ENCODE measurements at places on chromosomes 13 and 19.

- DNase-seq, result no peak
These were observed 240.3 kb downstream of the LACC1 start for GRCh38 chr13:44120043-44120442.

- DNase-seq, result no peak
These were observed 395.8 kb upstream of the GPC6 start for GRCh38 chr13:92830821-92831220.

DNA sequence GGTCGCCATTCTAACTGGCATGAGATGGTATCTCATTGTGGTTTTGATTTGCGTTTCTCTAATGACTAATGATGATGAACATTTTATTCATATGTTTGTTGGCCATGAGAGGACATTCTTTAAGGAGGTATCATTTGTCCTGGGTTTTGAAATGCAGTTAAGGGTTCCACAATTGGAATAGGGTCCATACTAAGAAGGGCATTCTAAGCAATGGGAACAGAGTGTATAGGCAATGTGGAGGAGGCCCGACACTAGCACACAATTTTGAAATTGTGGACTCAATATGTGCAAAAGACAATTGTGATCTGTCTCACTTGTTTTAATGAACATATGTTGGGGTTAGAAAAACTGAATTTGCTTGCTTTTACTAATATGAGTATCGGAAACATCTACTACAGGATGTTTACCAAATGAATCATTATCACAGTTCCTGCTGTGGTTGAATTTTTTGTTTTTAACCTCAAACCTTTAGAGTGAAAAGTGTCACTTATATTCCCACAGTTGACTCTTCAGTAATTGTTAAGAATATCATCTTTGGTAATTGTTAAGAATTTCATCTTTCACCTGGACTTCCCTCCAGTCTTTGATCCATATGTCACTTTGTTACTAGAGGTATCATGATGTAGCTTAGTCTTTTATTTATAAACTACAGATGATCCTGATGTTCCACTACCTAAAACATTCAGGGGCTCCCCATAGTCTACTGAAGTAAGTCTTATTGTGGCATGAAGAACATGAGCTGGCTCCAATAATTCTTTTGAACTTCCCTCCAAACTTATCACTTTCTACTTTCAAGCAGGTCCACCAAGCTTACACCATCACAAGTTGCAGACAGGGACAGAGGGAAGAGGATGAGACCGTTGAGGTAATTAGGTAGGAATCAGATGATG lies 109.7 kb upstream of the KLF12 start:
- peak; percentile 67 for DNase-seq

- no peak for DNase-seq
These were observed 43.5 kb downstream of the ATP7B start for GRCh38 chr13:51967482-51968446.

- DNase-seq, result no peak
These were observed 1.9 kb downstream of the C2CD4C start for GRCh38 chr19:406971-407510.

DNA sequence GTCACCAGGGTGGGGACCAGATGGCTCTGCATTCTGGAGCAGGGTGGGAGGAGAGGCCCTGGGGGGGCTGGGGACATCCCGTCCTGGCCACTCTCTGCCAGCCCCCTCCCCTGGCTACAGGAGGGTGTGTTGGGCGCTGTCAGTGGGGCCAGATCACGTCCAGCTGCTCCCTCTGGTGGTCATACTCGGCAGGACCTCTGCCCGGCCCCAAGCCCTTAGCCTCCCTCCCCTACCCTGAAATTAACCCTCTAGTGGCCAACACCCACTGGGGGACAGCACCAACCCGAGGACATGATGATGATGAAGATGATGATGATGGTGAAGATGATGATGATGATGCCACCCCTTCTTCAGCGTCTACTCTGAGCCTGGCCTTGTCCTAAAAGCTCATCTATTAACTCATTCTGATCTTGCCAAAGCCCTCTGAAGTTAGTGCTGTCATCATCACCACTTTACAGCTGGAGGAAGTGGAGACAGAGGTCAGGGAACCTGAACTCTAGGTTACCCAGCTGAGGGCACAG lies 590 bp upstream of the LGI4 start:
- DNase-seq, result peak; percentile 54

GRCh38 chr13:74066937-74067336 lies 67.3 kb downstream of the KLF12 start:
- peak; percentile 47 for DNase-seq

DNA sequence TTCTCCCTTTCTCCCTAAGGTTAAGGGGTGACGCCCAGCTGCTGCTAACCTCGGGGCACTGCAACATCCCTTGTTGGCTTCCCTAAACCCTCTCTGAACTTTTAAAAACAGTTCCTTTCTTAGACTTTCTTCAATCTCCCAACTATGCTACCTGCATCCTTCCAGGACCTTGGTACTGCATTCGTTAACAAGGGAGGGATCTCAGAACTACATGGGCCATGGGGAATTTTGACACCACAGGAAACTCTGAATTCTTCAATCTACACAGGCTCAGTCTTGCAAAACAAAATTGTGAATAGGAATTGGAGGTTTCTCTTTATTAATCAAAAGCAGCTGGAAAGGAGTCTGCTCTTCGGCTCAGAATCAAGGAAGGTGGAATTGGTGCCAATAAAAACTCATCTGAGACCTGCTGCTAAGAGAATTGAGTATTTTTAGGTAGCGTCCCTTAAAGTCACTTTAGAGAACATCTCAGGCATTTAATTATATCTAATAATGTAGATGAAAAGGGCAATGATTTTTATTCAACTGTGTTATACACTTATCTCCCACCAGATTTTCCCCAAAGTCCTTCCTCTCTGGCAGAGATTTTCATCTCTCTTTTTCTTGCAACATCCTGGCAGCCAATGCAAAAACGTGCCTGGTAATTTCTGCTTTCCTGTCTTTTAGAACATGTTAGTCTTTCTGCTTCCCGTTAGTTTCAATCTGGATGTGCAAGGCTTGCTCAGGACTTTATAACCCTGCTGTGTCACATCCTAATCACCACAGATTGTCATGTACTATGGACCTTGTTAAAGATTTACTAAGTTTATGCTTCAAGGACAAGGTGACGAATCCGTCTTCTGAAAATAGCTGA lies 69.1 kb upstream of the SLC15A1 start:
- no peak for DNase-seq

GRCh38 chr13:112916296-112916695 lies 52.7 kb upstream of the MCF2L start:
- DNase-seq, result no peak

- DNase-seq, result no peak
These were observed 88.0 kb downstream of the ATP11A start for GRCh38 chr13:112777637-112778406.

DNA sequence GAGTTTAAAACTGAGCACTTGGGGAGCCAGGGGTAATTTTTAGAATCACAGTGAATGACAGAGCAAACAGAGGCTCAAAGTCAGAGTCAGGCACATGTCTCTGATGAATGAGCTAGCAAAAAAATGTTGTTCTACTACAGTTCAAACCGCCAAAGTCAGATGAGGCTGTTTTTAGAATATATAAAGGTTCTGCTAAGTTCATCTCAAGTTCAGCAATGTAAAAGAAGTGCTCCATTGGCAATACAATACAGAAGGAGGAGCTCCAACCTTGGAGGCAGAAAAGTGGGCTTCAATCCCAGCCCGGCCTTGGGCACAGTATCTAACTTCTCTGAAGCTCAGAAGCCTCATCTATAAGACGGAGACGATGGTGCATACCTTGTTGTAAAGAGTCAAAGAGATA lies 70.1 kb upstream of the IPO5 start:
- peak; percentile 62 for DNase-seq

DNA sequence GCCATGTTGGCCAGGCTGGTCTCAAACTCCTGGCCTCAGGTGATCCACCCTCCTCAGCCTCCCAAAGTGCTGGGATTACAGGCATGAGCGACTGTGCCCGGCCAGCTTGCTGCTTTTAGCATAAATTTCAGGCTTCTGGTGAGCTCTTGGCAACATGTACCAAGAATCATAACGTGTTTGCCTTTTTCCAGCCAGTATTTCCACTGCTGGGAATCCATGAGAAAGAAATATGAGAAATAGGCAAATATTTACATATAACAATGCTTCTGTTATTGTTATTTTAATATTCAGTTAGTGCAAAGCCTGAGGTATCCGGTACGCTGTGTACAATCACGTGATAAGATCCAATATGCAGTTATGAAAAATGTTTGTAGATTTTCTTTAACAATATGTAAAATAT lies 29.2 kb upstream of the CERS4 start:
- DNase-seq, result no peak

DNA sequence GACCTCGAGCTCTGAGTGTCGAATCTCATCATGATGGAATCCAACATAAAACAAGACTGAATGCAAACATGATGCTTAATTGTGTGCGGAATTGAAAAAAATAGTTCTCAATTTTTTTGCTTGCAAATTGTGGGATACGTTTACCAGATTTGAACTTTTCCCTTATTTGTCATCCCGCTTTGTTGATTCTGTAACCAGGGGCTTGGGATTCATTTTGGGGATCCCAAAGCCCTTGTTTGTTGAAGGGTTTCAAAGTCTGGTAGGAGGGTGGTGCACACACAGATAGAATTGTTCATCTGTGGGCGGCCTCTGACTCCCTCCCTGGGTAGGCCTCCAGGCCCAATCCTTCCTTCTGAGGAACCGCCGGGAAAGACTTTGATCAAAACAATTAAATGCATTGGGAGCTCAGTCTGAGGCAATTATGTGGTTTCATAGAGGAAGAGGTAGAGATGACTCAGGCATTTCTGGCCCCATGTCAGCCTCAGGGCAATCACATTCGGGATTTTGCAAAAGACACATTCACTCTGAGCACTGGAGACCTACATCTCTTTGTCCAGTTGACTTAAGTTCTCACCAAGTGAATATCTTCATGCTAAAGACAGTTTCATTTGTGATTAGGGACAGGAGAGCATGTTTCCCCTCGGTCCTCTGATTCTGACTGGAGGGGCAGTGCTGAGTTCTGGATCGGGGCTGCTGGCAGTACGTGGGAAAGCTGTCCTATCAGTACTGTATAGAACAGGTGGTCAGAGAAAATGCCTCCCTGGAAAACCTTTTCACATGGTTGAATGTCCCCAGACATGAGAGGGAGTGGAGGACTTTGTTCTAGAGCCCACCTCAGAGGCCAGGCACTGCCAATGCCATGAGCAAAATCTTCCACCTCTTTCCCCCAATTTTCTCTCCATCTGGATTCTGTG lies 27.8 kb upstream of the IGFL4 start:
- DNase-seq, result peak; percentile 90

GRCh38 chr19:19821366-19821951 lies at the start of gene ZNF506:
TSS of gene ZNF506 (minus strand) at chr19:19821750. CDS start at chr19:19821603, 147 bp downstream.
- peak; percentile 99 for DNase-seq

DNA sequence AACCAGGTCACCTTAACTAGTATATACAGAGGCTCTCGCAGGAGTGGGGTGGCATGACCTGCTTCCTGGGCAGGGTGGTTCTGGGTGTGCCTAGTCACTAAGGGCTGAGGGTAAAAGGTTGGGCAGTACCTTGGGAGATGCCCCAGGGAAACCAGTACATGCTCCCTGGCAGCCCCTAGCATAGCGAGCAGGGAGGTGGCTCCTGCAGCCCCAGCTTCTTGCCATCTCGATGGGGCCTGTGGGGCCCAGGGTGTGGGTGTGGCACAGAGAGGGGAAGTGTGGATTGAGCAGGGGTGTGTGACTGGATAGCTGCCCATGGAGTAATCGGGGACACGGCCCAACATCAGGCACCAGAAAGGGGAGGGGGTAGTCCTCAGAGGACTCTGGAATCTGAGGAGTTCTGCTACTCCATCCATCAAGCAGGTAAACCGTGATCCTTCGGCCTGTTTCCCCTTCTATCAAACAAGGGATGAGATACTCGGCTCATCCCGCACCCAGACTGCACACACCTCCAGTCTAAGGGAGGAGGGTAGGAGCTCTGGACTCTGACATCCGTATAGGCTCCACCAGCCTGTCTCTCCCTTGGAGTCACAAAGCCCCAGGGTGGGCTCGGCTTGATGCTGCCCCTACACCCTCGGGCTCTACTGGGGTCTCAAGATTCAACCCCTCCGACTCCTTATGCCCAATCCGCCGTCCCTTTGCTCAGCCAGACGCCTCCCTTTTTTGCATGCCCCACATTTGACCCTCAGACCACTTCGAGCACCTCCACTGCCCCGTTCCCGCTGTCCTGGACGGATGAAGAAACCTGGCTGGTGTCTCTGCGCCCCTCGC lies 1.1 kb downstream of the ZBTB45 start:
- DNase-seq, result no peak

Measured in iris pigment epithelial cell (primary cell).